Right renal pelvis (tissue), 4 donors: ENCODE measurements at places on chromosomes 1 and 21.

DNA sequence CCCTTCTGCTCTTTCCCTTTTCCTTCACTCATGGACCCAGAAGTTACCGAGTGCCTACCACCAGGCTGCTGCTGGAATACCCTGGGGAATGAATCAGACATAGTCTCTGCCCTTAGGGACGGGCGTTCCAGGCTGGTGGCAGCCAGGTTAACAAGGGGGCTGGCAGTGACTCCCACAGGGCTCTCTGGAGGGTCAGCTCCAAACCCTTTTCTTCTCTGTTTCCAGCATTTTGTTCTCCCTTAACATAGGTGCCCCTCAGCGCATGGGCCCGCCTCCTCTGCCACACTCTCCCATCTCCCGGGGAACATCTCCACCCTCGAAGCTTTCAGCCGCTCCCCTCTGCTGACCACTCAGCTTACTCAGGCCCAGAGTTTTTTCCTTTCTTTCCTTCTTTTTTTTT is 62.9 kb upstream of the LRP8 start:
- DNase-seq: no peak

- no peak for DNase-seq
Measured at GRCh38 chr1:59763418-59763817, 51.3 kb upstream of the HOOK1 start.

- no peak for DNase-seq
Measured at GRCh38 chr1:110328700-110329099, 10.5 kb upstream of the RBM15 start.

DNA sequence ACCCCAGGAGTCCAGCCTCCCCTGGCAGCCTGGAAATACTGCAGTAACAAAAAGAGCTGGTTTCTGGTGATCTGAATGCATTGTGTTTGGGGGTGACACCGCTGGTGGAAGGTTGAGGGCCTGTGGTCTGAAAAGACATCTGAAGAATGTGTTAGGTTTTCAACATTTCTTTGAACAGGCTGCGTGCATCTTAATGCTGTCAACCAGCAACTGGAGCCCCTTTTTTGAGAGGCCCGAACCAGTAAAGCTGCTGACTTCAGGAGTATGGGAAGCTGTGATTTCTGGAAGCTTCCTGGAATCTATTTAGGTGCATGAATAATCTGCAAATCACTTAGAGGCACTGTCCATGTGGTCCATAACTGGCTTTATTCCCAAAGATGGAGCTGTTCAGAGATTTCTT is 17.0 kb downstream of the ATP5PO start:
- no peak for DNase-seq

DNA sequence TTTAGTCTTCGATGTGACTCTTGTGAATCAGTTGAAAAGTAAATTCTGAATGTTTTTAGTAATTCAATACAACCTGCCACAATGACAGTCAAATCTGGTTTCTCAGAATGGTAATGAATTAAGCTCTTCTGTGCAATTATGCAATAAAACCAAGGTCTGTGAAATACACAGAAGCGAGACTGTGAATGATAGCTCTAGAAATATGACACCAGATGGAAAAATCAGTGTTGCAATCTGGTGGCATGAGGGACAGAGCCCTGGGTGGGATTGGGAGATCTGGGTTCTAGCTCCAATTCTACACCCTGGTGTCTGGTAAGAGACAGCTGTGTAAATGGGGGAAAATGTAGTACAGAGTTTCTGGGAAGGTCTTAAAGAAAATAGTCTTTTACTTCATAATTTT is 586.4 kb upstream of the ZRANB2 start:
- no peak for DNase-seq

- DNase-seq: no peak
Measured at GRCh38 chr1:180353945-180354344, 123.9 kb downstream of the LHX4 start.

- no peak for DNase-seq
Measured at GRCh38 chr1:183080406-183080805, 57.2 kb downstream of the LAMC1 start.

- DNase-seq: no peak
Measured at GRCh38 chr1:212718499-212718898, 18.9 kb upstream of the BATF3 start.

DNA sequence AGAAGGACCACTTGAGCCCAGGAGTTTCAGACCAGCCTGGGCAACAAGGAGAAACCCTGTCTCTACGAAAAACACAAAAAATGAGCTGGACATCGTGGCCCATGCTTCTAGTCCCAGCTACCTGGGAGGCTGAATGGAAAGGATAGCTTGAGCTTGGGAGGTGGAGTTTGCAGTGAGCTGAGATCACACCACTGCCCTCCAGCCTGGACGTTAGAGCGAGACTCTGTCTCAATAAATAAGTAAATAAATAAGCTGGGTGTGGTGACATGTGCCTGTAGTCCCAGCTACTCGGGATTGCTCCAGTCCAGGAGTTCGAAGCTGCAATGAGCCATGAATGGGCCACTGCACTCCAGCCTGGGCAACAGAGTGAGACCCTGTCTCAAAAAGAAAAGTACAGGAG is 3.6 kb downstream of the AKR1A1 start:
- DNase-seq: no peak

DNA sequence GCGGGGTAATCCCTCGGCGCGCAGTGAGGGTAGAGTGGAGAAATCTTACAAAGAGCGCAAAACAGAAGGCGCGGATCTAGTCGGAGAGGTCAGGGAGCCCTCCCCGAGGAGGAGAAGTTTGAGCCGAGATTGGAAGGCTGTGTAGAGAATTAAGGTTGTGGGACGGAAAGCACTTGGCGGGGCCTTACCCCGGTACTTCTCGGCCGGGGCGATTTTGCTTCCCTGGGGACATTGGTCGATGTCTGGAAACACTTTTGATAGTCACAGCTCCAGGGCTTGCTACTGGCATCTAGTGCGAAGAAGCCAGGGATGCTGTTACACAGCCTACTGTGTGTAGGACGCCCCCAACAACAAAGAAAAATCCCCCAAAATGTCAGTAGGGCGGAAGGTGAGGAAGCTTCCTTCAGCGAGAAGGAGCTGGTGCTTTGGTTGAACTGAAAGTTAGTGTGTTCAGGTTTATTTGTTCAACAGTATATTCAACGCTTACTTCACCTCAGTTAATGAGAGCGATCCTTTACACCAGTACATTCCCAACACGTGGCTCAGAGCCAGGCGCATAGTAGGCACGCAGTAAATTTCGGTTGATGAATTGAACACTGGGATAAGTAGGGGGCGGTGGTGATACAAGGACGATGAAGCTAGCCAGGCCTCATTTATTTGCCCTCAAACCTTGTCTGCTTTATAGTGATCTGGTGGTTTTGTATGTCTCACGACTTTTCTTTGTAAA is 807 bp downstream of the CEP85 start:
- peak; percentile 26 for DNase-seq

DNA sequence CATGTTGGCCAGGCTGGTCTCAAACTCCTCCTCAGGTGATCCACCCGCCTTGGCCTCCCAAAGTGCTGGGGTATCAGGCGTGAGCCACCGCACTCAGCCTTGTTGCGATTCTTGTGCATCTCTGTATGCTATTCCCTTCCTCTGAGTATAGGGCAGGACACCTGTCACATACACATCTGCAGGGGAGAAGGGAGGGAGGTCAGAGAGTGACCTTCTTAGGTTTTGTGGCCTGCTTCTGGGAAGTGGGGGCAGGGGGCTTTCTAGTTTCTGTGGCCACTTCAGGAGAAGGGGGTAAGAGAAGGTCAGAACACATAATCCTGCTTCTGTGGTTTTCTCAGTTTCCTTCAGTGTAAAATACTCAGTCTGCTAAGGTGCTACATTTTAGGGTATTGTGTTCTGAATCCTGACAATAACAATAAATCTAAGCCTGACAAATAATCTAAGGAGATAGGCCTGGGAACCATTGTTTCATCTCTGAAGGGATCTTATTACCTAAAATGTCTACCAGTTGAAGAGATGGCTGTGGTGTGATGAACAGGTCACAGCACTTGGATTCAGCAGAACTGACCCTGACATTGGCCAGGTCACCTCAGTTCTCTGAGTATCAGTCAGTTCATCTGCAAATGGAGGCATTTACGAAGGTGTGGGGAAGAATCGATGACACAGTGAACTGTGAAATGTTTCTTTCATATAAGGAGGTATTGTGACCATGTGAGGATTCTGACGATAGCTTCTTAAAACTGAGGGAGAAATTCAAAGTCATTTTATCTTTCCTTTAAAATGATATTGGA is 212.6 kb upstream of the L1TD1 start:
- DNase-seq: no peak

DNA sequence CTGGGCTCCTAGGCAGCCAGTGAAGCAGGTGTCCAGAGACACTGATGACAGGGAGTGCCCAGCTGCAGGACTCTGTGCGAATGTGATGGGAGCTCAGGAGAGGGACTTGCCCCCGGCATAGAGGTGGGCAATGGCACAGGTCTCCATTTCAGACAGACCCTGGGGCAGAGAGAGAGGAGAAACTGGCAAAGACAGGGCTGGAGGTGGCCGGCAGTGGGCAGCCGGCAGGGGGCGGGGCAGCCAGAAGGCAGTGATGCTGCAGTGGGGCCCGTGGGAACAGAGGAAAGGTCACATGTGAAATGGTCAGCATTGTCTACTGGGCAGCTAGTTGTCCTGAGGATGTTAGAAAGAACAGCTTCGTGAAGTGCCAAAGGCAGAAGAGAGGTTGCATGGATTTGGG is 112.6 kb downstream of the HUNK start:
- no peak for DNase-seq

DNA sequence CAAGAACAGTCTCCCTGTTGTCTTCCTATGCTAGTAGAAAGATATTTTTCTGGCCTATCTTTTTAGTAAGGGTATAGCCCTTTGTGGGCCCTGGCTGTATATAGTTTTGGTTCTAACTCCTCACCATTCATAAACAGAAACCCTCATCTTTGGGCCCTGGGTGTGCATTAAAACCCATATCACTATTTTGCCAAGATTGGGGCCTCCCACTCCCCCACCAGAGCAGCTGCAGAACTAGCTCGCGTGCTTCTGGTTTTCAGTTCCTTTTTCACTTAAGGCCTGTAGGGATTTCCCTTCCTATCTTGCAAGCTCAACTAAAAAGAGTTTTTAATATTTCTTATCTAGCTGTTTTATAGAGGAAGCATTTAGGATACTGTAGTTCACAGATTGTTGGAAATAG is 106.4 kb downstream of the RGL1 start:
- no peak for DNase-seq

GRCh38 chr1:39104158-39105060 is 78.3 kb downstream of the NDUFS5 start:
- no peak for DNase-seq

DNA sequence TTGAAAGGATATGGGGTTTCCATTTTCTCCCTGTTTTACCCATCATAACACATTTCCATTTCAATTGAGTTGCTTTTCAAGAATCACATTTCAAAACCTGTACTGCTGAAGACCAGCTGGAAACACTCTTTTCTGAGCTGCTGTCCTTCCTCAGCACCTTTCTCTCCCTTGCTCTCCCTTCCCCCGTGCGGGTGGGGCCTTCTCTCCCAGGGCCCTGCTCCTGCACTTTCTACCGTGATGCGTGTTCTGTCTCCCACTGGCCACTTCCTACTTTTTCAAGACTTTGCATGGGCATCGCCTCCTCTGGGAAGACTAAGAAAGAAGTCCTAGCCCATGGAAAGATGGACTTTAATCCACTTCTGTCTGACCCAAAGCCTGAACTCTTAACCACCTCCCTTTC is 390.4 kb downstream of the PTPRU start:
- no peak for DNase-seq

- no peak for DNase-seq
Measured at GRCh38 chr1:244344001-244344400, 107.7 kb downstream of the ADSS2 start.

DNA sequence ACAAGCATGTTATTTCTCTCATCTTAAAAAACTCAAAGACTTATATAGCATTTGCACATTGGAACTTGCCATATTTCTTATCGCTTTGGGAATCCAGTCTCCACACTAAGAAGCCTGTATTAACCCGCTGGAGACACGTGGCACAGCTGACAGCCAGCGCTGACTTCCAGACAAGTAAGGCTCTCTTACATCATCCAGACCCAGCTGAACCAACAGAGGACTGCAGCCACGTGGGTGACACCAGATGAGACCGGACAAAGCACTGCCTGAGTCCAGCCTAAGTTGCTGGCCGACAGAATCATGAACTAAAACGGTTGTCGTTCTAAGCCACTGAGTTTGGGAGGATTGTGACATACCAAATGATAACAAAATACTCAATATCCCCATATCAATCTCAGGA is 6.3 kb upstream of the CD247 start:
- DNase-seq: no peak

GRCh38 chr1:206663362-206663761 is 21.3 kb upstream of the MAPKAPK2 start:
- DNase-seq: no peak

DNA sequence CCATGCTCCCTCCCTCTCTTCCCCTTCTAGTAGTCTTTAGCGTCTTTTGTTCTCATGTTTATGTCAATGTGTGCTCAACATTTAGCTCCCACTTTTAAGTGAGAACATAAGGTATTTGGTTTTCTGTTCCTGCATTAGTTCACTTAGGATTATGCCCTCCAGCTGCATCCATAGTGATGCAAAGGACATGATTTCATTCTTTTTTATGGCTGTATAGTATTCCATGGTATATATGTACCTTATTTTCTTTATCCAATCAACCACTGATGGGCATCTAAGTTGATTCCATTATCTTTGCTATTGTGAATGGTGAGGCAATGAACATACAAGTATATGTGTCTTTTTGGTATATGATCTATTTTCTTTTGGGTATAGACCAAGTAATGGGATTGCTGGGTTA is 38.3 kb upstream of the PALMD start:
- no peak for DNase-seq

DNA sequence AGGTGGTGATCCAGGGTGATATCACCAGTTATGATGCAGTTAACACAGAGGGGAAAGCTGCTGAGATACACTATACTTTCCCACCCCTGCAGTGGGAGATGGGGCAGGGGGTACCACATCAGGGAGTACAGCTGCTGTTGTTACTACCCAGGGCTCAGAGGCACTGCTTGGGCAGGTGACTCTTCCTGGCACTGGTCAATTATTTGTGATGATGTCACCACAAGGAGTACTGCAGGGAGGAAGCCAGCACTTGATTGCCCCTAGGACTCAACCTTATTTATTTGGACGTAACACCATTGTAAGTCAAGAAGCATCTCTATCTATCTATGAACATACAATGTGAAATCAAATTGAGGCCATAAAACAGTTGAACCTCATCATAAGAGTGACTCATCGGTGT is 10.1 kb downstream of the IFNAR1 start:
- DNase-seq: no peak

- DNase-seq: no peak
Measured at GRCh38 chr1:193973428-193973827, 787.0 kb upstream of the B3GALT2 start.

GRCh38 chr1:170168265-170168664 is 22.5 kb downstream of the NTMT2 start:
- DNase-seq: peak; percentile 28

GRCh38 chr1:204883405-204883804 is 12.7 kb downstream of the NFASC start:
- DNase-seq: no peak

GRCh38 chr1:59833022-59833421 is 18.3 kb downstream of the HOOK1 start:
- DNase-seq: no peak

GRCh38 chr1:41726292-41726691 is 192.4 kb downstream of the HIVEP3 start:
- DNase-seq: no peak

- no peak for DNase-seq
Measured at GRCh38 chr1:234879147-234880080, 249.2 kb downstream of the TOMM20 start.

- DNase-seq: no peak
Measured at GRCh38 chr1:27144920-27145661, 9.8 kb downstream of the SLC9A1 start.
